NCI-H2081 treated with DMSO at 0.1 percent for 48 hours (cell line): ENCODE measurements at places on chromosomes 5 and 9.

GRCh38 chr5:142871363-142872193, 101.4 kb downstream of the ARHGAP26 start:
- no peak for DNase-seq

- DNase-seq, result no peak
These were observed 73.9 kb downstream of the ATG10 start for GRCh38 chr5:82045554-82046275.

DNA sequence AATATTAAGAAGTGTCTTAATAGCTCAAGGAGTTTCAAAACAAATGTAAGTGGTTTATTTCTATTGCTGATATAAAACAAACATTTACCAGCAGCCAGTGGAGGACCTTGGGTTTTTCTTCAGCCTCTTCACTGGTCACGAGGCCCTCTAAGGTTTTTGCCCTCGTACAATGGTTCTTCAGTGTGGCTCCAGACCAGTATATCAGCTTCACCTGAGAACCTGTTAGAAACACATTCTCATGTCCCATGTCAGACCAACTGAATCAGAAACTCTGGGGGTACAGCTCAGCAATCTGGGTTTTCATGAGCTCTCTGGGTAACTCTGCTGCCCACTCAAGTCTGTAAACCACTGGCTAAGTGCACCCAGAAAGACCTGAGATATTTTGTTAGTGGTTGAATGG, 12.9 kb downstream of the WWC1 start:
- no peak for DNase-seq

GRCh38 chr9:127370147-127370579, 26.8 kb upstream of the SLC2A8 start:
- DNase-seq, result no peak

GRCh38 chr5:130290219-130290618, 386.0 kb downstream of the CHSY3 start:
- DNase-seq, result no peak
